Activated T-cell treated with anti-CD3 and anti-CD28 coated beads, Interleukin-2, amount 50 U/mL, for 1 hour (primary cell): ENCODE measurements at places on chromosomes 2 and 18.

- no peak for DNase-seq
Measured at GRCh38 chr2:236663287-236664101, 93.9 kb downstream of the ACKR3 start.

DNA sequence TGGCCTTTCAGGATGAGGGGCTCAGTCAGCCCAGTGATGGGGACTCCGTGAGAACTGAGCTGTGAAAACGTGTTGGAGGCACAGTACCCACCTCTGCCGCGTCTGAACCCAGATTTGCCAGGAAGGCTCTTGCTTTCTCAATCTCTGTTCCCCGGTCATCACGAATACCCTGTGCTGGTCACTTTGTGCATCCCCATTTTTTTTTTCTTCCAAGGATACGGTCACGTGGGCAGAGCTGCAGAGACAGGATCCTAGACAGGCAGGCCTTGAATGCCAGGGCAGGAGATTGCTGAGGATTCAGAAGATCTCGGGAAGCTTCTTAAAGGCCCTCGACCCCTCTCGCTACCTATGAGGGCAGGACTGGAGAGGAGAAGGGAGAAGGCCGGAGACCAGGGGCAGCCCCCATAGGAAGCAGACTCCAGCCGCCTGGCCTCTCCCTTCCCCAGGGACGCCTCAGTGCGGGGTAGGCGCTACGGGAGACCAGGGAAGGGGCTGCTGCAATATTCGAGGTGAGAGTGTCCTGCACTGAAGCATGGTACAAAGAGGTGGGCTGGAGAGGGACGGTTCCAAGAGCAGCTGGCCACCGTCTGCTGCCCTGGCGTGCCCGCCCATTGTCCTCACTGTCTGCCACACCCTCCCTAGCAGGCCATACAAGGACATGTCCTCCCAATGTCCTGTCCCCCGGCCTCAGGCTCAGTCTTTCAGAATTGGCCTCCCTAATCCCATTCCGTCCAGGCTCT is 29.0 kb upstream of the TAF1B start:
- DNase-seq: no peak

DNA sequence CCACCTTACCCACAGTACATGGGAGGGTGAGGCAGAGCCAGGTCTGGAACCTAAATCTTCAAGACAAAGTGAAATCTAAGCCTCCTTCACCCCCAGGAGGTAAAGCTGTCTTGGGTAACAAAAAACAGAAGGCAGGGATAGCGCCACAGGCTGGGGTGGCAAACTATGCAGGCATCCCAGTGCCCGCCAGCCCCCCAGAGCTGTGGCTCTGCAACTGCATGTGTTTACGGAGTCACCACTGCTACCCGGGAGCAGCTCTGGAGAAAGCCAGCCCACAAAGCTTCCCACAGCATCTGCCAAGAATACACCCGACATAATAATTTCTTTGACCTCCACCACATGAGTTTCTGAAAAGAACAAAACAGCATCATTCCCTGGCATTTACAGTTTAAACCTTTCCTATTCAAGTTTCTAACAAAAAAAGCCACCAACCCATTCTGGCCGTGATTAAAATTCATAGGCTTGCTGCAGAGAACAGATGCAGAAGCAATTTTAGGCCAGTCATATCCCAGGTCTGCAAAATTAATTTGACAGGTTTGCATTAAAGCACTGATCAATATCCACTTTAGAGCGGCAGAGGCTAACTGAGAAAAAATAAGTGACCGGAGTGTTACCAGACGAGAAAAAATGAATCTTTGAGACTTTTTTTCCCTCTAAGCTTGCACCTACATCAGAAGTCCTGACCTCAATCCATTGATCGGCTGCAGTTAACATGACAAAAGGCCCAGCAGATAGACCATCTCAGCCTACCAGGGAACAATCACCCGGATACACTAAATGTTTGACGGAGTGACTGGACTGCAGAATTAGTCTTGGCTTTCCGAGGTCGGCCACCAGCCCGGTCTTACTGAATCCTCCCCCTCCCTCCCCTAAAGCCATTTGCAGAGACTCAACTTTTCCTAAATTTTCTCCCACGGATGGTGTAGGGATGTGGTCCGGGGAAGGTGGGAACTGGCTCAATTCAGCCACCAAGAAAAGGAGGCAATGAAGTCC is 309.6 kb upstream of the SKOR2 start:
- DNase-seq: no peak

DNA sequence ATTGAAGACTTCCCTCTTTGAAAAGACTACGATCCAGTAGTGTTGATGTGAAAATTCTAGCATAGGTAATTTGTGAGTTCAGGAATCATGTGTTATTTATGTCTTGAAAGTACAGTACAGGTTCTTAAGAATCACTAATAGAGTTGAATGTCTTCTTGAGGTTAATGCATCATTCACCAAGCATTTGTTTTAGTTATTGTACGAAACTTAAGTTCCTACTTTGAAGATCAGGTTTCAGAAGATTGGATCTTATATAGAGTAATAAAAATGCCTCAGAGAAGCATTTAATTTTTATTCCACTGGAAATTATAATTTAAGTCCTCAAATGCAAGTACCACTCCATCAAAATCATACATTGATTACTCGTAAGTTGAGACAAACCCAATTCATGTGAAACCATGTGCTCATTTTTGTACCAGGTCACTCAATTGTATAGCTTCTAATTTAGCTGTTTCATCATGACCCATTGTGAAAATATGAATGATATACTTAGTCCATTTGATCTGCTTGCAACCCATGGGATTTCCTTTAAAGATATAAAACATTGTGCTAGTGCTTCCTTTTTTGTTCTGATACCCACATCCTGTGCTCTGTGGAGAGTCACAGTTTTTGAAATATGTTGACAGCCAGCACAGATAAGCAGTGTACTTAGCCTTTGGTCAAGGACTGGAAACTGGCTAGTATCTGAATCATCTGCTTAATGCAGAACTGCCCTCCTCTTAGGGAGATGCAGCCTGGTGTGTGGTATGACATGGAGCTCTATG is 22.5 kb upstream of the RAB27B start:
- DNase-seq: no peak

DNA sequence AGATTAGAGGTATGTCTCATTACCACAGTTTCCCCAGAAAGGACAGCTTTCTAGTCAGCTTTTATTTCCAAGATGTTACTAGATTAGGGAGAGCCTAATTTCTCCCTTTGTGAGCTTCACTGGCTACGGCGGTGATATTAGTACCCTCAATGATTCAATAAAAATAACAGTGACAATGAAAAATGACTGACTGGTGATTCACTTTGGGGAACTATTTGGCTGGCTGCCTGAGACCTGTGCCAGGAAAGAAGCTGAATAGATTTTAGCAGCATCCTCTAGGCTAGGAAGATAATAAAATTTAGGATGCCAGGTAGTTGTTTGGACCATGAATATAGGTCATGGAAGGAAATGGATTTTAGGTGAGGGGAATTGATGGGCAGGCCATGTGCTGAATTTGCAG is 178.7 kb downstream of the FMNL2 start:
- no peak for DNase-seq
